ENCODE measurements at places on chromosomes 11 and 22.

- no peak for DNase-seq
Observed at GRCh38 chr11:79467761-79468160, 26.9 kb upstream of the TENM4 start.

GRCh38 chr11:99987821-99988470, 699.1 kb upstream of the ARHGAP42 start:
- DNase-seq = no peak

DNA sequence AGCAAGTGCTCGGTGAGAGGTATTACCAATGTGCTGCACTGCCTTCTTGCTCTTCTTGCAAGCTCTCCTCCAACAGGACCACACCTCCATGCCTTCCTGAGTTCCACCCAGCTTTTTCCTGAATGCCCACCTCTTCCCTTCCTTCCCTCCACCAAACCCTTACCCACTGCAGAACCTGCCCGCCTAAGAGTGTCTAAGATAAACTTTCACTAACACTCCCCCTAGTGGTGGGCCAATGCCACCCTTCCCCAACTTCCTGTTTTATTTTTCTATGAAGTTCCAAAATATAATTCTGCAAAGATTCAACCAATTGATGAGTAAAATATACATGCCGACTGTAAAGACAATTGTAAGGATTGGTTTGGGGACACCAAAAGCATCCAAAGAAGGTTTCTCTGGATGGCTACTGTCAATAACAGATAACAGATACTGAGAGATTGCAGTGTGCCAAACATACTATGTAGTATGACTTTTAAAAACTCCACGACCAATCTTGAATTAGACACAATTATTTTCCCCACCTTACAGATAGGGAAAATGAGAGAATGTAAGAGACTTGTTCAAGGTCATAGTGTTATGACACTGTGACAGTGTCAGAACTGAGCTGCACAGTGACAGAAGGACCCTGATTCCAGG, 38.6 kb upstream of the BMAL1 start:
- peak; percentile 38 for DNase-seq

DNA sequence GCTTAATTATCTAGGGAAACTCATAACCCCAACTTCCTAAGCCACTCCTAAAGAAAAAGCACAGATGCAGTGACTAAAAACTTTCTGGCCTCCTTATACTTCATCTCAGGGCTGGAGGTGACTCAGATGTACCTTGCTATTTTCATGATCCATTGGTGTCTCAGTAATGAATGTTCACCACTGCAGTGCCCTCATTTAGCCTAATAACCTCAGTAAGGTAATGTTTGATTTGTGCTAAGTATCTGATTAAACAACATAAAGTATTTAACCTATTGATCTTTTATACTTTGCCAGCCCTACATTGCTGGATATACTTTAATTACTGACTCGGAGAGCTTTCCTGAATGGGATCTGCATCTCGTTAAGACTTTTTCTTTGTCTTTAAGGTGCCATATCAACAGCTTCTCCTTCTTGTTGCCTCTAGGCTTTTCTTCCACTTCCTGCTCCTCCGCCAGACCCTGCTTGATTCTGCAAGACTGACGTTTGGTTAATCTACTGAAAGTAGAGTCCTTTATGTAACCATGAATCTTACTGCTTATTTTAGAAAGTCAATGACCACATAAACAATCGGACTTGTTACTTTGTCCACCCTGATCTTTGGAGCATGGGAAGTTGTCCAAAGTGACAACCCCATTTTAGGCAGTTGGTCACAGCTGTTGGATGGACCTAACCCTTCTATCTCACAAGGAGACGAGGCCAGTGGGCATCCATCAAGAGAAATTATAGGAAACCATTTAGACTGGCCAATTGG, 303.0 kb downstream of the ST3GAL4 start:
- no peak for DNase-seq

- no peak for DNase-seq
Observed at GRCh38 chr11:114317787-114318137, 21.6 kb downstream of the NNMT start.

GRCh38 chr11:1706634-1707400, 9.8 kb downstream of the KRTAP5-6 start:
- DNase-seq = peak; percentile 6

DNA sequence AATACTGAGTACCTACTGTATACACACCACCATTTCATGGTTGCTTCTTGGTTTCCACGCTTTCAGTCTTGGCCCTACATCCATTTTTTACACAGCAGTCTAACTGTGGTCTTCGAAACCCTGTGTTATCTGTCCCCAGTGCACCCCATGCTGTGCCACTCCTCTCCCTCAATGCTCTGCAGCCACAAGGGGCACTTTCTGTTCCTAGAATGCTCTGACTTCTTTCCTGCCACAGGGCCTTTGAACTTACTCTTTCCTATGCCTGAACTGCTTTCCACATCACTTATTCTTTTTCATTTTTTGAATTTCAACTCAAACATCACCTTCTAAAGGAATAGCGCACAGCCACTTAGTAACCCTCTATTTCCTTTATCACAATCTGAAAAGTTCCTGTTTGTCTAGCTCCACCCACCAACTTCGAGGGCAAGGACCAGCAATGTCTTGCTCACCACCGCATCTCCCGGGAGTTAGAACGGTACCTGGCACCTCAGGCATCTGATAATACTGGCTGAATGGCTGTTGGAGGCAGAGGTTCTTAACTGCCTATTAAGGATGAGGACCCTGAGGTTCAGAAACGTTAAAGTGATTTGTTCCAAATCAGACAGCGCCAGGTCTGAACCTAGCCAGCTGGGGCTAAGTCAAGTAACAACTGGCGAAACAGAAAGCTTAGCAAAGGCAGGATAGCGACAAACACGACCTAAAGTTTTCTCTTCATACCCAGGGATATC, 568 bp downstream of the ALG8 start:
- peak; percentile 41 for DNase-seq

GRCh38 chr11:99352642-99353041, 331.9 kb downstream of the CNTN5 start:
- DNase-seq = peak; percentile 34

DNA sequence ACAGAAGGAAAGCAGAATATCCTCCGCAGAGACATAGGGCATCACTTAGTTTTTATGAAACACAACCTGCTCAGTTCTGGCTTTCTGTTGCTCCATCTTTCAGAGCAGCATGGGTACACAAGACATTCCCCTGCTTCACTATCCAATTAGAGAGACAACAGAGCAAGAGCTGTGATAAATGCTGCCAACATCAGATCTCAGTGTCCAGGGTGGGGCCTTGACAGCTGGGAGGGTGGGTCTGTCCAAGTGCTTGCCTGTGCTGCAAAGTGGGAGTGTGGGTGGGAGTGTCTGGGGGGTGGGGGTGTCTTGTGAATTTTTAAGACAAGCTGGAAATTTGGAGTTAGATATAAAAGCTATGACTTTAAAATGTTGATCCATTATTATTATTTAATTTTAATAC, 369.6 kb downstream of the TENM4 start:
- no peak for DNase-seq

GRCh38 chr11:63999349-64000025, 13.2 kb downstream of the OTUB1 start:
- DNase-seq = no peak

GRCh38 chr11:68213135-68213515, at the start of gene KMT5B:
KMT5B (minus strand) TSS chr11:68213296; CDS start chr11:68190076, 23,220 bp downstream.
- no peak for DNase-seq

- DNase-seq = no peak
Observed at GRCh38 chr11:43936076-43936475, 6.4 kb upstream of the C11orf96 start.

GRCh38 chr11:134743820-134744195, 331.8 kb upstream of the B3GAT1 start:
- DNase-seq = no peak

DNA sequence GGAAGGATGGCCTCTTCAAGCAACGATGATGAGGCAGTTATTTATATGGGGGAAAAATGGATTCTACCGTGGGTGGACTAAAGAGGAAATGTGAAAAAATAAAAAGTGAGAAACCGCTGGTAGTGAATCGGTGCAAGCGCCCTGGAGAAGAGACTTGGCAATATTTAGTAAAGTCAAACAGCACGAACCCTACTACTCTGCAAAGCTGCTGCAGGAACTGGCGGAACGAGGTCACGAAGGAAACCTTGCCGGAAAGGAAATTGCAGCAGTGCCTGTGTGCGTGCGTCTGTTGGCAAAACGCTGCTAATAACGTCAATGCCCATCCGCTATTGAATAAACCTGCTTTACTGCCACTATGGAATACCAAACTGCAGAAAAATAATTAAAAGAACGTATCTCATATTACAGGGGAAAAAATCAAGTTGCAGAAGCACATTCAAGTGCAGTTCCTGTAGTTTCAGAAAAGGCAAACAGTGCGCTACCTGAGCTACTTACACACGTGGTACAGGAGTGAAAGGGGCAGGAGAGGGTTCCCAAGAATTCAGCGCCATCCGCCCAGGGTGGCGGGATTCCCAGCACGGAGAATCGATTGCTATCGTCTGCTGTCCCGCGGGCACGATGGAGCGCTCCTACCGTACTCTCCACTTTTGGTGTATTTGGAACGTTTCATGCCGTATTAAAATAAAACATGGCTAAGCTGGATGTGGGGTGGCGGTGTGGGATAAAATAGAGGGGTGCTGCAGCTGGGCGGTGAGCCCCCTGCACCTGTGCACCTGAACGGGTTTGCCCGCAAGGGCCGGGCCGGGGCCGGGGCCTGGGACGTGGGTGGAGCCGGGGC, 585 bp upstream of the NADSYN1 start:
- no peak for DNase-seq

- peak; percentile 26 for DNase-seq
Observed at GRCh38 chr11:104946907-104947306, 21.5 kb downstream of the CASP4 start.

DNA sequence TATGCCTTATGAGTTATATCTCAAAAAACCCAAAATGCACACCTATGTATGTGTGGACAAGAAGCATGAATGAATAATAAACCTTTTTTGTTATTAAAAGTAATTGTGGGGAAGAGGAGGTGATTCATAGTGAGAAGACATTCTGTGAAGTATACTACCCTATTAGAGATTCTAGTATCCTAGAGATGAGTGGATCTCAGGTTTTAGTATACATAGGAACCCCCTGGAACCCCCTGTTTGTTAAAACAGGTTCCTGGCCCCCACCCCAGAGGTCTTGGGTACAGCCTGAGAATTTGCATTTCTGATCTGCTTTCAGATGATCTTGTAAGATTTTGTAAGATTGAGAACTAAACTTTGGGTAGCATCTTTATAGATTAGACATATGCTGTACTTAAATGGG, 17.5 kb downstream of the NUCB2 start:
- DNase-seq = no peak

- no peak for DNase-seq
Observed at GRCh38 chr22:27867085-27867952, 51.7 kb downstream of the PITPNB start.

DNA sequence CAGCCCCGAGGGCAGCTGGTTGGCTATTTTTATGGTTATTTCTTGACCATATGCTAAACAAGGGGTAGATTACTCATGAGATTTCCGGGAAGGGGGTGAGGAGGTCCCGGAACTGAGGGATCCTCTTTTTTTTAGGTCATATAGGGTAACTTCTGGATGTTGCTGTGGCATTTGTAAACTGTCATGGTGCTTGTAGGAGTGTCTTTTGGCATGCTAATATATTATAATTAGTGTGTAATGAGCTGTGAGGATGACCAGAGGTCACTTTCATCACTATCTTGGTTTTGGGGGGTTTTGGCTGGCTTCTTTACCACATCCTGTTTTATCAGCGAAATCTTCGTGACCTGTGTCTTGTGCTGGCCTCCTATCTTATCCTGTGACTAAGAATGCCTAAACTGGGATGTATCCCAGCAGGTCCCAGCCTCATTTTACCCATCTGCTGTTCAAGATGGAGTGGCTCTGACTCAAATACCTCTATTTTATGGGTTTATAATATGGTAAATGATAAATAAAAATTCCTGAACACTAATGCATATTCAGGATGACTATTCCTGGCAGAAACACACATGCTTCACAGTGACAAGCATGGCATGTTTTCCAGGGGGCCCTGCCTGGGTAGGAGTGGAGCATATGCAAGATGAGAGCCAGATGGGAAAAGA, 11.2 kb downstream of the KREMEN1 start:
- DNase-seq = no peak

GRCh38 chr22:49574205-49574880, 253.3 kb downstream of the BRD1 start:
- DNase-seq = no peak

DNA sequence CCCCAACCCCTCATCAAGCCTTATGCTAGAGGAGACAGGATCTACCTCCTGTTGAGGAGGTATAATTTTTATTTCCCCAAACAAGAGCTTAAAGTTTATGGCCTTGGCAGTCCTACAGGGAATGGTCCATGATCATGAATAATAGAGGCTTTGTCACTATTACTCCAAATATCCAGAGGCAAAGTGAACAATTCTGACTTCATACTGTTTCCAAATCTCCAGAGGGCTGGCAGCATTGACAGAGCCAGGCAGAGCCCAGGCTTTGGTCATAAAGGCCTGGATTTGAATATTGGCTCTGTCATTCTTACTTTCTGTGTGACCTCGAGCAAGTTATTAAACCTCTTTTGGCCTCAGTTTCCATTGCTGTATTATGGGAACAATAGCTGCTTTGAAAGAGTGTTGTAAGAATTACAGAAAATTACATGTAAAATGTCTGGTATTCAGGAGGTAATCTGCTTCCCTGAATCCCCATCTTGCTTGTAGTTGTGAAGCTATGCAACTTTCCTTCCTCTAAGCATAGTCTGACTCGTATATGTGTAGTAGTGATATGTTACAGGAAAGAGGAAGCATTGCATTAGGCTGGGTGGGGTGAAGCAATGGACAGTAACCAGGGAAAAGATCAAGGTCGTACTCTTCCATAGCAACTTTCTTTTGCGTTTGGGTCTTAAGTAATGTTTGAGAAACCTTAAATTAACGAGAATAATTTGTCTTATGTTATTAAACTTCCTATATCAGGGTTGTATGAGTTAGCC, 88.8 kb downstream of the CD44 start:
- DNase-seq = no peak

DNA sequence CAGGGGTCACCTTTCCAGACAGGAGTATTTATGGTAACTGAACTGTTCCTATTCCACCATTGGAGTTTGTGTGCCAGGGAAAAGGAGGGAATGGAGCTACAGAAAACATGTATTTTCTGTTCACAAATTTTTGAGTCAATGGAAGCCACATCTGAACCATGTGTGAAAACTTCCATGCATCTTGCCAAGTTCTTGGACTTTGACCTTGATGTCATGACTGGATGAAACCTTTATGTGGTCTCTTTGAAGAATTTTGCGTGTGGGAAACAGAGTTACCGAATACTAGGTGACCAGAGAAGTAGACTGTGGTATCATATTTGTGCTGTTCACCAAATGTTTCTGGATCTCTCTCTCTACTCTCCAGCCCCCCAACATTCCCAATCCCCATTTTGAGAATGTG, 104.8 kb downstream of the CD44 start:
- DNase-seq = no peak

DNA sequence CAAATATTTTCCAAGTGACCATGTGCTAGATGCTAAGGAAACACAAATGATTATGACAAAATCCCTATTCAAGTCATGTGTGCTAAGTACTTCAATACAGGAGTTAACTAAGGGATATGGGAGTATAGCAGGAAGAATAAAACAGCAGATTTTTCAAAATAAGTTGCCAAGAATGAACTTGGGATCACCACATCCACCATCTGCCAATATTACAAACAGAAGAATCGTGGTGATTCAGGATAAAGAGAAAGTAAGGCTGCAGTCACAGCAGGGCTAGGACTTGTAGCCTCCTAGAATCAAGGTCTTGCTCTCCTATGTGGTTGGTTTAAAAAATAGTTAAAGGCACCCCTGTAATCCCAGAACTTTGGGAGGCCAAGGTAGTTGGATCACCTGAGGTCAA, 34.3 kb downstream of the MRTFA start:
- no peak for DNase-seq
